Pancreas (tissue), 10 donors: ENCODE measurements at places on chromosomes 3 and 15. TPM values are rescaled to one million over a fixed set of nuclear protein-coding genes. Genes with fewer than 3 reads are reported as not detected.

DNA sequence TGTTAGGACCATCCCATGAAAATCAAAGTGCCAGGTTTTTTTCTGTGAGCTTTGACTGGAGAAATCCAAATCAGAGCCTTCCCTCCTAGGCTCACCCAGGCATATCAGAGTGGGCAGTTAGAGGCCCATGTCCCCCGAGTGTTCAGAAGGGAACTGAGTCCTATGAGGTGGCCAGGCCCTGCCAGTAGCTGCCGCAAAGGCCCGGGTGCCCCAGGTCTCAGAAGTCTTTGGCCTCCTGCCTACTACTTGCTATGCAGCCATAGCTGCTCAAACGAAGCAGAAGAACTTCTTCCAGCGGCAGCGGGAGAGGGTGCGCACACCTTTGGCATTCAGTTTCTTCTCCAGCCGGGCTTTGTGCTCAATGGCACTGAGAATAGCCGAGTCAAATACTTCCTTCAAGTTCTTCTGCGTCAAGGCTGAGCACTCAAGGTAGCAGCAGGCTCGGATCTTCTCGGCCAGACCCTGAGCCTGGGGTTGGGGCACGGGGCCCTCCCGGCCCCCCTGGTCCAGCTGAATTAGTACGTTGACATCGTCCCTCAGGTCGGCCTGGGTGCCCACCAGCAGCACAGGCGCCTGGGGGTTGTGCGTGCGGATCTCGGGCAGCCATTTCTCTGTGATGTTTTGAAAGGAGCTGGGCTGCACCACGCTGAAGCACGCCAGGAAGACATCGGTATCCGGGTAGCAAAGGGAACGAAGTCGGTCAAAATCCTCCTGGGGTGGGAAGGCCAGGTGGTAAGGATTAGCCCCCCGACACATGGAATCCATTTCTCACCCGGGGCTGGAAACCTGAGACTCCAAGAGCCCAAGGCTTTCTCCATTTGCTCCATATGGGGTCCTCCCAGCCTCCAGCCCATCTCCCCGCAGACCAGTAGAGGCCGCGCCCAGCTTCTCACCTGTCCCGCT is 992 bp downstream of the RHOV start:
- H3K36me3 ChIP-seq: no peaks in the 10 kb centered on the region
- H3K27me3 ChIP-seq: no peaks in the 10 kb centered on the region
- H3K27ac ChIP-seq: peak overlapping the region; percentile 80
- H3K4me1 ChIP-seq: peaks cover 18% of the 10 kb centered on the region

DNA sequence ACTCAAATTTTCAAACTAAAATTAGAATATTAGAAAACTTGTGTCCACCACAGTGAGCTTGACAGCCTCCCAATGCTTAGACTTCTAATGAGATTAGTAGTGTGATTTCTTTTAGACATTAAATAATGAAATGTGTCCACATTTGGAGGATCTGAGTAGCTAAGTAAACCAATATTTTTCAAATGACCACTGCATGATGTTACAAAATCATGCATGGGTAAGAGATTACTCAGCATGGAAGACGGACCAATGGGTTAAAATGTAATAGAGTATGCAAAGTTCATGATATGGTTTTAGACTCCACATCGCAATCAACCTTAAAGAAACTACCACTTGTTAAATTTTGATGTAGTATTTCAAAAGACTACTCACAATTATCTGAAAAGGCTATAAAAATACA is 130.6 kb downstream of the IMPG2 start:
- no peaks in the 10 kb centered on the region for H3K27me3 ChIP-seq
- no peak overlapping the region for H3K4me3 ChIP-seq
- no peaks in the 10 kb centered on the region for H3K36me3 ChIP-seq

DNA sequence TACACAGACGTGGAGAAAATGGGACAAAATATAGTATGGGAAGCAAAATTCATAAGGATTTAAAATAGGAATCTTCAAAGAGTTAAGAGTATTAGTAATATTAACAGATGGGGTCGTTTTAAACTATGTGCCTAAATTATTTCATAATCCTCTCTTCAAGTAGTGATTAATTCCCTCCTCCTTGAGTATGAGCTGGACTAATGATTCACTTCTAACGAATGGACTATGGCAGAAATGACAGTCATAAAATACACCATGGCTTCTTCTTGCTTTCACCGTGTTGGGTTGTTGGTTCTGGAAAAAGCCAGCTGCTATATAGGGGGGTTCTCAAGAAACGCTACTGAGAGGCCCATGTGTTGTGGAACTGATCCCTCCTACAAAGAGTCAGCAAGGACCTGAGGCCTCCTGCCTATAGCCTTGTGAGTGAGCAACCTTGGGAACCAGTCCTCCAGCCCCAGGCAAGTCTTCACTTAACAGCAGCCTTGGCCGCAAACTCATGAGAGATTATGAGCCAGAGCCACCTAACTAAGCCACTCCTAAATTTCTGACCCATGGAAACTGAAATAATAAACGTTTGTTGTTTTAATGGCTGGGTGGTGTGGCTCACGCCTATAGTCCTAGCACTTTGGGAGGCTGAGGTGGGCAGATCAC is 64.8 kb upstream of the ABHD2 start:
- no peak overlapping the region for H3K4me3 ChIP-seq
- H3K36me3 ChIP-seq: no peaks in the 10 kb centered on the region
- no peaks in the 10 kb centered on the region for H3K27me3 ChIP-seq
- no peaks in the 10 kb centered on the region for H3K4me1 ChIP-seq
- DNase-seq: no peak
- H3K27ac ChIP-seq: no peak overlapping the region

DNA sequence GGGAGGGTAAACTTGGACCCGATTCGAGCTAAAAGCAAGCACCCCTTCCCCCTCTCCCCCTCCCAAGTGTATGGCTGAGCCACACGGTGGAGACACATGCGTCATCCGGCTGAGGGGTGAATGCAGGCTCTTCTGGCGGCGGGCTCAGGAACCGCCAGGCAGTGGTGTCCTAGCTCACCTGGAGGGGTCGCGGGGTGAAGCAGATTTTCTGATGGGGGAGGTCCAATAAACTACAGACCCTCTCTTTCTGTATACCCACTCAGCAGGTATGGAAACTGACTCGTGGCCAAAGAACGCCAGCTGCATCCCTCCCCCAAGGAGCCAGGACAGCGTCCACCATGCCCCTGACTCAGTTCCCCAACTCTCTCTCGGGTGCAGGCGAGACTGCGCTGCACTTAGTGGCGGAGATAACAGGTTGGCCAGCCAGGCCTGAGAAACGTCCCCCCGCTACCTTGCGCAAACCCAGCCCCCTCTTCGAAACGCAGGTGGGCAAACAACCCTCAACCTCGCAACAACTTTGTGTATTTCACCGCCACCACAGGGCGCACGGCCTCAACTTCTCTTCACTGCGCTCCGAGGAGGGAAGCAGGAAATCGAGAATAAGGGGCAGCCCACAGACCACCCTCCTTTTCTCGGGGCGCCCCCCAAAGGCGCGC is 1.3 kb downstream of the MAGI1 start:
- H3K27ac ChIP-seq: peak overlapping the region; percentile 95
- no peaks in the 10 kb centered on the region for H3K36me3 ChIP-seq
- peak overlapping the region; percentile 77 for H3K4me3 ChIP-seq
- H3K27me3 ChIP-seq: no peaks in the 10 kb centered on the region
- no peaks in the 10 kb centered on the region for H3K4me1 ChIP-seq

Gene GOLGA8J
- not detected for total RNA-seq

DNA sequence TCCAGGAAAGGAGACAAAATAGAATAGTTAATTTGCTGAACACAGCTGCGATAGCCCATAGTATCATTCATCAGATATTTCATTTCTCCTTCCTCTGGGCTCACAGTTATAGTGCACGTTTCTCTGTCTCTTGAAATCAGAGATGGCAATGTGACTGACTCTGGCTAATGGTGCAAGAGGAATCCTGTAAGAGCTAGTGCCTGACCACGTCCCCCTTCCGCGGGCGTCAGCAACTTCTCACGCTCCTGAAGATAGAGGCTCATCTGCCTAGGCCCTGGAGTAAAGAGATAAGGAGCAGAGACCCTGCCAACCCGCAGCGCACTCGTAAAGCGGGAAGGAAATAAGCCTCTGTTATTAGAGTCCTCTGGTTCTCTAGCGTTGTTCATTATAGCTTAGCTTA is 391.8 kb downstream of the VPS13C start:
- H3K27me3 ChIP-seq: no peaks in the 10 kb centered on the region
- no peak for DNase-seq
- H3K4me3 ChIP-seq: no peak overlapping the region
- H3K36me3 ChIP-seq: no peaks in the 10 kb centered on the region
